ENCODE measurements at places on chromosomes 12 and 14.

- DNase-seq, result no peak
Measured at GRCh38 chr14:92585981-92586937, 72.7 kb downstream of the RIN3 start.

- no peak for DNase-seq
Measured at GRCh38 chr12:71691504-71692129, 5.7 kb downstream of the TMEM19 start.

GRCh38 chr12:15698377-15698871, 90.8 kb downstream of the EPS8 start:
- DNase-seq, result no peak

- no peak for DNase-seq
Measured at GRCh38 chr12:38782359-38782758, 123.0 kb downstream of the CPNE8 start.

GRCh38 chr12:101078536-101079285, 131.3 kb downstream of the SLC5A8 start:
- no peak for DNase-seq

GRCh38 chr14:24279301-24280186, 8.1 kb upstream of the RABGGTA start:
- no peak for DNase-seq

GRCh38 chr12:128914908-128915563, 61.8 kb downstream of the GLT1D1 start:
- DNase-seq, result no peak

GRCh38 chr12:132776816-132777568, 15.4 kb upstream of the ANKLE2 start:
- DNase-seq, result no peak

- no peak for DNase-seq
Measured at GRCh38 chr12:69047990-69048389, 115.0 kb upstream of the CPM start.

DNA sequence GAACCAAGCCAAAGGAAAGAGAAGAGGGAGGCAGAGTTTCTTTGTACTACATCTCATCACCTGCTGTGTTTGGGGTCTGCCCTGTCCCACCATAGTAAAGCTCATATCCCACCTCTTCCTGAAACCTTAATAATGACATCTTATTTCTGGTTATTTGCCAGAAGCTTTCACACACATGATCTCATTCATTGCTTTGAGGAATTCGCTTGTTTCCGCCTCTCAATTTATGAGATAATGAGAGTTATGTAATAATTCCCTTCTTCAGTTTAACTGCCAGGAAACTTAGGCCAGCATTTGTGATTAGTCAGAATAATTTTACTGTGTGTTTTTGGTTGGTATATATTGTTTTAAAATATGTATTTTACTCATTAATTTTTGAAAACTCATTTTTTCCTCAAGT, 205.2 kb downstream of the CACNA1C start:
- no peak for DNase-seq

All from activated CD4-positive, alpha-beta T cell treated with anti-CD3 and anti-CD28 coated beads for 24 hours (primary cell).